Activated naive CD4-positive, alpha-beta T cell treated with anti-CD3 and anti-CD28 coated beads, Interleukin-2, amount 50 U/mL, for 72 hours (primary cell): ENCODE measurements at places on chromosomes 5 and 9.
A peak's percentile ranks its signal among the peaks of the same experiment; 100 is the strongest.

DNA sequence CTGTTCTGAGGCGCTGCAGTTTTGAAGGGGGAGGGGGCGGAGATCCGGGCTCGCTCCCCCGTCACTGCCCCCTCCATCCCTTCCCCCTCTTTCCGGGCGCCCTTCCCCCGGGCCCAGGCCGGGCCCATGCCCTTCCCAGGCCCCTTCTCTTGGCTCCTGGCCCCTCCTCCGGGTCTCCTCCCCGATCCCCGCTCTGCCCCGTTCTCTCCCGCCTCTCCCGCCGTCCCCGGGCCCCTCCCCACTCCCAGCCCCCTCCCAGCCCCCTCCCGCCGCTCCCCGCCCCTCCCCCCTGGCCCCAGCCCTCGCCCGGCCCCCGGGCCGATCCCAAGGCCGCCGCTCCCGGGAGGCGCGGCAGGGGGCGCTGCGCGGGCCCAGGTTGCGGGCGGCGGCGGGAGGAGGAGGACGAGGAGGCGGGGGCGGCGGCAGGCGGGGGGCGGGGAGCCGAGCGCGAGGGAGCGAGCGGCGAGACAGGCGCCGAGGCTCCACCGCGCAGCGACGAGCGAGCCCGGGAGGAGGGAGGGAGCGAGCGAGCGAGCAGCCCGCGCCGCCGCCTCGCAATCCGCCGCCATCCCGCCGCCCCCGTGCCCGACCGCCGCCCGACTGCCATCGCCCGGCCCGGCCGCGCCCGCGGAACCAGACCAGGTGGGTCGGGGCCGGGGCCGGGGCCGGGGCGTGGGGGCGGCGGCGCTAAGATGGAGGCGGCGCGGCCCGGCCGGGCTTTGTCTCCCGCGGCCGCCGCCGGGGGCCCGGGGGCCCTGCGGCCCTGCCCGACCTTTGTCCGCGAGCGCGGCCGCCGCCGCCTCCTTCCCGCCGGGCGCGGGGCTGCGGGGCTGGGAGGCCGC lies at the start of gene PRRC2B:
TSS of gene PRRC2B (plus strand) at position 465 of the 842 bp plus-strand sequence. CDS start 36,059 bp downstream, outside the sequence.
- peak; percentile 92 for DNase-seq

- no peak for DNase-seq
These were observed 1.2 kb downstream of the PPARGC1B start for GRCh38 chr5:149731332-149731616.

DNA sequence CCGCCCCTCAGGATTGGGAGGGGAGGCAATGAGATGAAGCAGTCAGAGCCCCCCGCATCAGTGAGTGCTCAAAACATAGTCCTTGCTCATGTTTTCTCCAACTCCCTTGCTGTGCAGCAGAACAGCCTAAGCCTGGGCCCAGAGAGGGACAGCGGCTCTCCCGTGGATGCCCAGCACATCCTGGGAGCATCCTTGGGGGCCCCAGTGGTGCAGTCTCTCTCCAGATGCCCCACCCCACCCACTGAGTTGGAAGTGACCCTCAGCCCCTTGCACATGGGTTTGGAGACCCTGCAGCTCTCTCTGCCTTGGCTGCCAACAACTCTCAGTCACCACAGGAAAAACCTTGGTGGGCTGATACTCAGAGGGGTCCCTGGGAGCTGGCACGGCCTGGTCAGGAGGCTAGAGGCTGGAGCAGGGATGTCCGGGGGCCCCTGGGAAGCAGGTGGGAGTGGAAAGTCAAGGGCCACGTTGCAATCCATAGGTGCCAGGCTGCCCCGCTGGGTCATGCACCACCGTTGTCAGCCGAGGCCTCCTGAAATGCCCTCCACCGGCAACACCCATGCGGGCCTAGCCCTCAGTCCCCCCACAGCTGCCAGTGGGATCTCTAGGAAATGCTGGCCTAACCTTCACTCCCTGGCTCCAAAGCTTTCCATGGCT lies 242.5 kb downstream of the PBX3 start:
- DNase-seq = no peak

GRCh38 chr9:7937761-7938491 lies 138.3 kb upstream of the DMAC1 start:
- no peak for DNase-seq
